ENCODE measurements at places on chromosomes 13 and 19.

GRCh38 chr13:102687520-102687919, 7.3 kb downstream of the METTL21C start:
- no peak for DNase-seq

DNA sequence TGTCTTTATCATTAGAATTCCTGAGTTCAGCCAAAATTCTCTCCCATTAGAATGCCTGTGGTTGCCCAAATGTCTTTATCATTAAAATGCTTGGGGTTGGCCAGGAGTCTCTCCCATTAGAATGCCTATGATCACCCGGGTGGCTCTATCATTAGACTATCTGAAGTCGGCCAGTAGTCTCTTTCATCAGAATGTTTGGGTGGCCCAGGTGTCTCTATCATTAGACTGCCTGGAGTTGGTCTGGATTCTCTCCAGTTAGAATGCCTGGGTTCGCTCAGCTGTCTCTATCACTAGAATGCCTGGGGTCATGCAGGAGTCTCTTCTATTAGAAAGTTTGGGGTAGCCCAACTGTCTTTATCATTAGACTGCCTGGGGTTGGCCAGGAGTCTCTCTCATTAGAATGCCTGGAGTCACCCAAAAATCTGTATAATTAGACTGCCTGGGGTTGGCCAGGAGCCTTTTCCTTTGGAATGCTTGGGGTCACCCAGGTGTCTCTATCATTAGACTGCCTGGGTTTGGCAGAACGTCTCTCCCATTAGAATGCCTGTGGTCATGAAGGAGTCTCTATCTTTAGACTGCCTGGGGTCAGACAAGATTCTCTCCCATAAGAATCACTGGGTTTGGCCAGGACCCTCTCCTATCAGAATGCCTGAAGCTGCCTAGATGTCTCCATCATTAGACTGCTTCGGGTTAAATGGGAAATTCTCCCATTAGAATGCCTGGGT, 1478.3 kb downstream of the UQCRFS1 start:
- no peak for DNase-seq

GRCh38 chr13:51740698-51741097, 63.3 kb downstream of the DHRS12 start:
- DNase-seq, result no peak

GRCh38 chr13:20190481-20191310, 2.0 kb downstream of the GJB2 start:
- DNase-seq, result no peak

GRCh38 chr19:33132425-33132824, 511 bp downstream of the WDR88 start:
- no peak for DNase-seq

GRCh38 chr13:46341112-46341711, 45.8 kb downstream of the RUBCNL start:
- no peak for DNase-seq

DNA sequence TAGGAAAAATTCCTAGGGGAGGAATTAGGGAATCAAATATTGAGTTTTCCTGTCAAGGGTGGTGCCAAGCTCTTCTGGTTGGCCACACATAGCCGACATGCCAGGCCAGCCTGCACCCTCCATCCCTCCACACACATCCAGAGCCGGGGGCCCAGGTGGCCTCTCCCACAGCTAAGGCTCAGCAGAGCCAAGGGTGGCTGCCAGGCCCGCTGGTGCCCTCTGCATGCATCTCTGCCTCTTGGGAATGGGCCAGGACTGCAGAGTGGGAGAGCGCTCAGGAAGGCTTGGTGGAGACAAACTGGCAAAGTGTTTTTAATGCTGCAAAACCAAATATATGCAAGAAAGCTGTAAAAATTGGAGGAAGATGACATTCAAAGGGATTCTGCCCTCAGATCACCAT, 42.7 kb upstream of the GAS6 start:
- no peak for DNase-seq

DNA sequence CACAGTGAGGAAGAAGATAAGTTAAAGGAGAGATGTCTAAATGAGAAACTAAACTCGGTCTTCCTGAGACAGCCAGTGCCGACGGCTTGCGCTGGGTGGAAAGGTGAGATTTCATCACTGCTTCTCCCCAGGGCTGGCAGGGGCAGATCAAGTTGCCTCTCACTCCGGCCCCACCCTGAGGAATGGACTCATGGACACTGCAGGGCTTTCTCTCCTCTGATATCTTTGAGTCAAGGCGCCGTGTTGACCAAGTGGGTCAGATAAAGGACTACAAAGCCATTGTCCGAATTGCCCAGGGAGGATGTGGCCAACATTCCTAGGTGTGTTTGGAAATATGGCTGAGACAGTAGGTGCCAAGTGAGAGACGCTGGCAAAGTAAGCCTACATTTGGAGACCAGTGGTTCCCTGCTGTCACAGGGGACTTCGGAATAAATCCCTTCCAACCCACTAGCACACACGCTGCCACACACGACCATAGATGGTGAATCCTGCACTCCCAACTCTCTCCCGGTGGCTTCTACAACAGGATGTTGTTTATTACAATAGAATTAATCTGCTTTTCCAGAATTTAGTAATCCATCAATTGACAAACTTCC, 156.5 kb upstream of the TSC22D1 start:
- DNase-seq, result no peak

GRCh38 chr19:32324631-32325285, 20.7 kb upstream of the ZNF507 start:
- no peak for DNase-seq

- no peak for DNase-seq
Observed at GRCh38 chr13:104571161-104571892, 1505.1 kb upstream of the SLC10A2 start.

All from stimulated activated CD4-positive, alpha-beta T cell treated with anti-CD3 and anti-CD28 coated beads, Interleukin-15, amount 100 ng/mL, for 1 hour (primary cell).